DMS79 treated with DMSO at 0.1 percent for 48 hours (cell line): ENCODE measurements at places on chromosomes 4 and X.

DNA sequence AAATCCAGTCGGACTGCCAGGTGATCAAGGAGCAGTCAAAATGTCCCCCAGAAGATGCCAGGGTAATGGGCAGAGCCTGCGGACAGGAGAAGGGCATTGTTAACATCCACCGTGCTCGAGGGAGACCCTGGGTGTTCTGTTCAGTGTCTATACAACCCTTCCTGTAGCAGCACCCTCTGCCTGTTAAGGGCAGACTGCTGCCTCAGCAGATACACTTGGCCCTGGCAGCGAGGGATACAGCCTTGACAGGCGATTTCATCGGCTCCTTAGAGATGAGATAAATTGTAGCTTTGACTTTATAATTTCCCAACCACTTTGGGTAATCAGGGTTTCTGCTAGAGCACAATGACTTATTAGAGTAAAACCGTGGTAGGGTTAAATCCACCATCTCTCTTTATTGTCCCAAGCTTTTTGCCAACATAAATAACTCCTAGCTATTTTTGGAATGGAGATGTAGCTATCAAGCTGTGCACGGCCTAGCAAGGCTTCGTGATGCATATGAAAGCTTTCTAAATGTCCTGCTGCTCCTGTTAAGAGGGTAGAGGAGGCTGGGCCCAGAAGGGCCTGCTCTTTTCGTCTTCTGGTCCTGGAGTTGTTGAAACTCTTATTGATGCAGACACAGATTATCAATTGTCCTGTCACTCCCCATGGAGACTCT lies 195.9 kb downstream of the CPEB2 start:
- DNase-seq = no peak

GRCh38 chr4:152160225-152160800 lies 375.6 kb downstream of the FBXW7 start:
- DNase-seq = no peak

DNA sequence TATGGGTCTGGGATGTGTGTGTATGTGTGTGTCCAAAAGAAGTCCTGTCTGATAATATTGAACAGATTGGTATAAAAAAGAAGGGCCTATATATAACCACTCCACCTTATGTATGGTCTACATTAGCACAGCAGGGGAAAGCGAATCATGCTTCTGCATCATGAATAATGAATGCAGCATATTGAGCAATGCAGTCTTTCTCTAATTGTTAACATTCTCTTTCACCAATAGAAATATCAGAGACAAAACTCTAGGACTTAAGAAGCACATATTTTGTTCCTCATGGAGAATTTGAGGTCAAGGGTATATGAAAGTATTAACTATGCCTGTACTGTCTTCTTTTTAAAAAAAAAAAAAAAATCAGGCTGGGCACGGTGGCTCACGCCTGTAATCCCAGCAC lies 264.3 kb upstream of the NOCT start:
- DNase-seq = no peak

GRCh38 chrX:38275615-38276014 lies 51.7 kb downstream of the RPGR start:
- DNase-seq = no peak

DNA sequence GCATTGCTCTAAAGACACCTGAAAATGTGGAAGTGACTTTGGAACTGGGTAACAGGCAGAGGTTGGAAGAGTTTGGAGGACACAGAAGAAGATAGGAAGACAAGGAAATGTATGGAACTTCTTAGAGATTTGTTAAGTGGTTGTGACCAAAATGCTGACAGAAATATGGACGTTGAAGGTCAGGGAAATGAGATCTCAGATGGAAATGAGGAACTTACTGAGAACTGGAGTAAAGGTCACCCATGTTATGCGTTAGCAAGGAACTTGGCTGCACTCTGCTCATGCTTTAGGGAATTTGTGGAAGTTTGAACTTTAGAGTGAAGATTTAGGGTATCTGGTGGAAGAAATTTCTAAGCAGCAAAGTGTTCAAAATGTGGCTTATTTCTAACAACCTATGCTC lies 99.4 kb downstream of the FAM13A start:
- no peak for DNase-seq

DNA sequence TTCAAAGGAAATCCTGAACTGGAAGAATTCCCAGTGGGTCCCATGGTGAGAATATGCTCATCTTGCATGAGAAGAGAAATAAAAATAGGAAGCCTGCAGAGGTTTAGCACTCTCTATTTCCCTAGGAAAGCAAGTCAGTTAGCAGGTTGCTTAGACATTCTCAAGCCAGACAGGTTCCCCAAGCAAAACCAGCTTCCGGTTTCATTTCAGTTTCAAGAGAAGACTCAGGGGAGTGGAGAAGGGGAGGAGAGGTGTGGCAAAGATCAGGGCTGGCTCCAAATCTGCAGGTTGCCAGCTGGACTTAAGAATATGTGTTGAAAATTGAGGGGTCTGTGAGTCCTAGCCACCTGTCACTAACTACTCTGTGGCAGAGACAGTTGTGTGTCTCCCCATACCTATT lies 107.5 kb downstream of the CLNK start:
- no peak for DNase-seq

DNA sequence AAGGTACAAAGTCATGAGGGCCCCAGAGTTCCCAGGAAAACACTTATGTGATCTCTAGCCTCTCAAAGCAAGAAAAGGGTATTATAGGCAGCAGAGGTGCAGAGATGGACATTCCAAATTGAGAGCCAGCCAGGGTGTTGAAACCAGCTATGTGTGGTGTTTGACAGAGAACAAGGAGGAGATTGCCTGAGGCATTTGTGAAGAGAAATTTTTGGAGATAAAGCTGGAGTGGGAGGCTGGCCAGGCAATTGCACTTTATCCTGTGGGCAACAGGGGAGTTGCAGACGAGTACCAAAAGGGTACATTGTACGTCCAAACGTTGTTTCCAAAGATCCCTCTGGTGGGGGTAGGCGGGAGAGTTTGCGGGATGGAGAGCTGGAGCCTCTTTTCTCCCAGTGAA lies 2.5 kb upstream of the GABRE start:
- no peak for DNase-seq

DNA sequence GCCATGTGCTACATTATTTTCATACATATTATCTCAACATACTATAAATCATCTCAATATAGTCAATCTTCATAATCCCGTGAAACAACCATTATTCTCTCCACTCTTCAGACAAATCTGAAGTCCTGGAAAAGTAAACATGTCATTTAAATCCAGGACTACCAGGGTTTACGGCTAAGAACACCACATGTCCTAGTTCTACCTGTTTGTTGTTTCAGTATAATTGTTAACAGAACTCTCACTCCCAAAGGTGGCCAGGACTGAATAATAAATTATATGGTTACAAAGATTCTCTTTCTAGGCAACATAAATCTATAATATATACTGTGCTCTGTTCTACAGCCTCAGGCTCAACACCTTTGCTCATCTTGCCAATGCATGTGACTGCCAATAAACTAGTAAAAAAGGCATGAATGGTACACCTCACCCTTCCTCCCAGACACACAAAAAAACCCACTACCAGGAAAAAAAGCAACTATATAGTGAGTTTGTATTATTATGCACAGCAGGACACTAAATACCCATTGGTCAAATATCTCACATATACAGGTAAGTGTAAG lies 20.1 kb downstream of the EIF4E start:
- DNase-seq = no peak

- DNase-seq = no peak
These were observed 252.4 kb downstream of the SPOCK3 start for GRCh38 chr4:166981847-166982246.

DNA sequence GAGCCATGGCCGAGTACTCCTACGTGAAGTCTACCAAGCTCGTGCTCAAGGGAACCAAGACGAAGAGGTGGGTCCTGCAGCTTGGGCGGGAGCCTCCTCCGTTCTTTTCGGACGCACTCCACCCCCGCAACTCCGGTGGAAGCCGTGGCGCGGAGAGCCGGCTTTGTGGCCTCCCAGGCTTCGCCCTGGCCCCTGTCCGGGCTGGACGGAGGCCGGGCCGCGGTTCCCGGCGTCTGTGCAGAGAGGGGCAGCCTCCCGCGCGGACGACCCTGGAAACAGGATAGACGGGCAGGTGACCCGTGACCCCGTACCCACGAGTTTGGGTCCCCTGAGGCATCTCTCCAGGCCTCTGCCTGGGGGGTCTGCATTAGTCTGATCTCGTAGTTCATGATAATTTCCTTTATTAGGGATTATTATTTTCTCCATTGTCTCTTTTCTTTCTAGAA lies 356 bp downstream of the FRG1 start:
- DNase-seq = no peak

- DNase-seq = no peak
These were observed 95.4 kb downstream of the VCX2 start for GRCh38 chrX:8075636-8076035.

- no peak for DNase-seq
These were observed 32.7 kb downstream of the SEC24D start for GRCh38 chr4:118803253-118803652.

DNA sequence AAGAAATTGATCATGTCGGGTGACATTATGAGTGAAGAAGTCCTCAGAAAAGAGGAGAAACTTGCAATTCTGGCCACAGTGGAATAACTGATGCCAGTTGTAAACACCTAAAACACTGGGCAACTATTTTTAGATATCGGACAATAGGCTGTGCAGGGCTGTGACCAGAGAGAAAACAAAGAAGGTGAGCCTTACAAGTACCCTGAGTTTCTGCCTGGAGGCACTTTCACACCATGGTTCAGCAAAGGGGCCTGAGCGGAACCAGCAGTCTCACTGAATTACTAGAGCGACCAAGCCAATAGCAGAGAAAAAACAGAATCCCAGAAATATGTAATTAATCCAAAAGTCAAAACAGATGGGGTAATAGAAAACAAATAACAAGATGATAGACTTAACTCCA lies 11.2 kb downstream of the IRAK1 start:
- no peak for DNase-seq

DNA sequence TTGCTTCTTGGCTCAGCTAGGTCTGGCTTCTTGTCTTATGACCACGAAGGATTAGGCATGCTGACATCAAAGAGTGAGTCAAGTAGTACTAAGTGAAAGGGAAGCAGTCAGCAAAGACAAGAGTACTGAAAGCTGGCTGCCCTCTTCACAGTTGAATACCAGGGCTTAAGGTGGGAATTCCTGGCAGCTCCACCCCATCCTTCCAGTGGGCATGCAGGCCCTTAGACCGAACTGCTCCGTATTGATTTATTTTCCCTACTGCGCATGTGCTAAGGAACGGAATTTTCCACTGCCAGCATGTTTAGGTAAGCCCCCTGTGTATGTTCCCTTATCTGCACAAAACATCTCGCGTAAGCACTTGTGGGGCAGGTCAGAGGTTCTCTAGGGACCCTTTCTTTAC lies 2320.1 kb downstream of the ARAP2 start:
- no peak for DNase-seq

- DNase-seq = peak; percentile 34
These were observed at the start of gene EXOC1L for GRCh38 chr4:55819634-55820033. TSS of gene EXOC1L (plus strand) at chr4:55819790. CDS start at chr4:55820027, 237 bp downstream.

DNA sequence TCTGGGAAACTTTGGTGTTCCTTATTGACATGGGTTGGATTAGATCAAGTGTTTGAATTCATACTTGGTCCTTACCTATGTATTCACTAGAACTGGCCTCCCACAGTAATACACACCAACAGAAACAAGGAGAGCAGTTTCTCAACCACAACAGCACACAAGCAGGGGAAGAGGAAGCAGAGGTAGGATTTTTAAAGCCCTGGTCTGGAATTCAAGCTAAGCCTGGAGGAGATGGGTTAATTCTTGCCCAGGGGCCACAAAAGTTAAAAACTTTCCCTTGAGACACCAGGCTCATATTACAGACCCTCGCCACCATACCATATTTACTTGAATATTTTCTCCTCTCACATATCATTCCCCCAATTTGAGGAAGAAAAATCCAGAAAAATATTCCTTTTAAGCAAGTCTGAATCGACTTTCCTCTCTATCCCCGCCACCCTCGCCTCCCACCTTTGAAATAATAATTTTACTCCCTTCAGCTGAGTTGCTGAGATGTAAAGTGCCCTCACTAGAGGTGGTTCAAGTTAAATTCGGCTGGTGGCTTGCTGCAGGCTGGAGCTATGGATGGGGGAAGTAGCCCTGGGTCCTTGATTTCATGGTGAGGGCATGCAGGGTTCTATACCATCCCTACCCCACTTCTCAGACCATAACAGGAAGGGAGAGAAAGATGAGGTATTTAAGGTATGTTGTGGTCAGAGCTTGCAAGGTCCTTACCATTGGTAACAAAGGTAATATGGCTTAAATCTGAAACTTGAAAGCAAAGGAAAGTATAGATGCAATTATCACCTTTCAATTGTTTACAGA lies 440.2 kb downstream of the INPP4B start:
- DNase-seq = no peak

DNA sequence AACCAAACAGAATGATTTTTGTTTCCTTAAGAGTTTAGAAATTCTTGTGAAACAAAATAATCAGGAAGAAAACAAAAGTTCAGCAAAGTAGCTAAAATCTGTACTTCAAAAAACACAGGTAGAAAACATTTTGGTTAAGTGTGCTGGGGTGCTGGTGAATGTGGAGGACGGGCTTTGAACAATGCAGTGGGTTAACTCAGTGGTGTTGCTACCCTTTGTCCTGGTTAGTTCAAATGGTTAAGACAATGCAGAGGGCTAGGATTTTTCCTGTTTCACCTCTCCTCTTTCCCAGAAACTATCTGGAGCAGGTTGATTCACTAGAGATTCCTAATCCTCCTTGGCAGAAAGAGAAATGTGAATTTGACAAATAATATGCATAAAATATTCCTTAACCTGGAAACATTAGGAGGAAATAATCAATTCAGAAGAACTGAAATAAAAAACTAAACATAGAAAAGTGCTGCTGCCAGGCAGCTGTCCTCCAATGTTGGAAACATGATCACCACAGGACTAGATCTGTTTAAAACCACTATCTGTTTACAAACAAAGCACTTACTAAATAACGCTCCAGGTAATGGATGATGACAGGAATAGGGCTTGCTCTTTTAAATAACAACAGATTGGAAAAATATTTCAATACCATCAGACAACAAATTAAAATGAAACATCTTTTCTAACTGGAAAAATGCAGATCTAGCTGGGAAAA lies 148.9 kb downstream of the MAML3 start:
- DNase-seq = peak; percentile 54

DNA sequence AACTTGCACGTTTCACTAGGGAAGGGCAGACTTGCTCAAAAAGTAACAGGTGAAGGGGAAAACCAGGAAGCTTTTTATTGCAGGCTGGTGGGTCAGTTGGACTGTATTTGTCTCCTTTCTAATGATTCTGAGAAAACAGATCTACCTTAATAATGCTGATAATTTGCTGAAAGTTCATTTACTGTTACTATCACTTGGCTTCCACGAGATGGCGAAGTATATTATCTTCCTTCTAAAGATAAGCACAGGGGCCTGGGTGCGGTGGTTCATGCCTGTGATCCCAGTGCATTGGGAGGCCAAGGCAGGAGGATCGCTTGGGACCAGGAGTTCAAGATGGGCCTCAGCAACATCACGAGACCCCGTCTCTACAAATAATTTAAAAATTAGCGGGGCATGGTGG lies 16.4 kb downstream of the CCKAR start:
- DNase-seq = no peak

GRCh38 chrX:135340831-135341230 lies 31.6 kb downstream of the ETDC start:
- no peak for DNase-seq

- no peak for DNase-seq
These were observed 38.4 kb downstream of the METAP1 start for GRCh38 chr4:99033956-99034355.
